Activated naive CD4-positive, alpha-beta T cell treated with anti-CD3 and anti-CD28 coated beads, Interleukin-2, amount 10 ng/mL, durations not matched to agents 7 days and 5 days (primary cell): ENCODE measurements at places on chromosomes 12 and 14.
A peak's percentile ranks its signal among the peaks of the same experiment; 100 is the strongest.

DNA sequence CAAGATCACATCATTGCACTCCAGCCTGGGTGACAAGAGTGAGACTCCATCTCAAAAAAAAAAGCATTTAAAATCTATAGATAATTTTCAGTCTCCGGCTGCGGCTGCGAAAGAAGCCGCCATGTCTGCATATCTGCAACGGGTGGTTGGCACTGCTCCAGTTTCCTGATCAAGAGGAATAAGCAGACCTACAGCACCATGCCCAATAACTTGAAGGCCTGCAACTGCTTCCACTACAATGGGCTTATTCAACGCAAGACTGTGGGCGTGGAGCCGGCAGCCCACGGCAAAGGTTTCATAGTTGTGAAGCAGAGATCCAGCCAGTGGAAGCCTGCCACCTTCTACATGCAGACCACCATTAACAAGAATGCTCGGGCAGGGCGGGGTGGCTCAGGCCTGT lies 30.6 kb upstream of the EID3 start:
- peaks cover 5% of the 10 kb centered on the region for H3K27me3 ChIP-seq
- H3K4me3 ChIP-seq = no peak overlapping the region
- H3K27ac ChIP-seq = no peak overlapping the region

- no peak overlapping the region for H3K4me3 ChIP-seq
- DNase-seq = no peak
- H3K27me3 ChIP-seq = no peaks in the 10 kb centered on the region
- H3K36me3 ChIP-seq = peaks cover 4% of the 10 kb centered on the region
- no peak overlapping the region for H3K27ac ChIP-seq
- peaks cover 43% of the 10 kb centered on the region for H3K4me1 ChIP-seq
These were observed 47.7 kb downstream of the NOPCHAP1 start for GRCh38 chr12:105033851-105034250.

DNA sequence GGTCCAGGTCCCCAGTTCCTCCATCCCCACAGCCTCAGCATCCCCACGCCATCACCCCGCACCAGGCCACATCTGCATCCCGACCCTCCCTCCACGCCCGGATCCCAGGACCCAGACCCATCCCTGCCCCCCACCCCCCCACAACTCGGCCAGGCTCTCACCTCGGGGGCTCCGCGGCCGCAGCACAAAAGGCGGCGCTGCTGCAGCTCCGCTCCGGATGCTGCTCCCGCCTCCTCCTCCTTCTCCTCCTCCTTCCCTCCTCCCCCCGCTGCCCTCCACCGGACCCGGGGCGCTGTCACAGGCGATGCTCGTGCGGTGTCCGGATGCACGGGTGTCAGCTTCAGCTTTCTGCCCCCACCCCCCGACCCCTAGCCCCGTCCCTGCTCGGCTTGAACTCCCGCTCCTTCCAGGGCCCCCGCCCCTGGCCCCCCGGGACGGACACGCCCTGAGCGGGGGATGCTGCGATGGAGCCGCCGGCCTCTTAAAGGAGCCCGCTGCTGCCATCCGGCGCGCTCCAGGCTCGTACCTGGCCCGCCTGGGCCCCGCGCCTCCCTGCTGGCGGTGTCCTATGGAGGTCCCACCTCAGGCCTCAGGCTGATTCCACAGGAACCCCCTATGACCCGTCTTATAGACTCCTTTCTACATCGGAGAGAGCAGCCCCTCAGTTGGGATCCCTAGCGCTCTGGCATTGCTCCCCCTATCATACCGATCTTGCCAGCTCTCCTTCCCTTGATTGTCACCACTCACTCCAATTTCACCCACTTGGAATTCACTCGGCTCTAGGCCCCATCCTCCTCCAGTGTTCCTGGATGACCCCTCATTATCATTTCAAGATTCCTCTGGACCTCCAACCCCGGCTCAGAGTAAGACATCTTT lies at the start of gene MAP3K12:
TSS of gene MAP3K12 (minus strand) at position 193 of the 876 bp plus-strand sequence. CDS start 12,067 bp downstream, outside the sequence.
- H3K27me3 ChIP-seq = no peaks in the 10 kb centered on the region
- peaks cover 6% of the 10 kb centered on the region for H3K36me3 ChIP-seq
- H3K4me1 ChIP-seq = peaks cover 53% of the 10 kb centered on the region

- DNase-seq = peak; percentile 85
- no peaks in the 10 kb centered on the region for H3K27me3 ChIP-seq
- peak overlapping the region; percentile 64 for H3K4me3 ChIP-seq
- H3K36me3 ChIP-seq = no peaks in the 10 kb centered on the region
- peak overlapping the region; percentile 94 for H3K27ac ChIP-seq
These were observed 17.7 kb upstream of the CD27 start for GRCh38 chr12:6426882-6427671.

DNA sequence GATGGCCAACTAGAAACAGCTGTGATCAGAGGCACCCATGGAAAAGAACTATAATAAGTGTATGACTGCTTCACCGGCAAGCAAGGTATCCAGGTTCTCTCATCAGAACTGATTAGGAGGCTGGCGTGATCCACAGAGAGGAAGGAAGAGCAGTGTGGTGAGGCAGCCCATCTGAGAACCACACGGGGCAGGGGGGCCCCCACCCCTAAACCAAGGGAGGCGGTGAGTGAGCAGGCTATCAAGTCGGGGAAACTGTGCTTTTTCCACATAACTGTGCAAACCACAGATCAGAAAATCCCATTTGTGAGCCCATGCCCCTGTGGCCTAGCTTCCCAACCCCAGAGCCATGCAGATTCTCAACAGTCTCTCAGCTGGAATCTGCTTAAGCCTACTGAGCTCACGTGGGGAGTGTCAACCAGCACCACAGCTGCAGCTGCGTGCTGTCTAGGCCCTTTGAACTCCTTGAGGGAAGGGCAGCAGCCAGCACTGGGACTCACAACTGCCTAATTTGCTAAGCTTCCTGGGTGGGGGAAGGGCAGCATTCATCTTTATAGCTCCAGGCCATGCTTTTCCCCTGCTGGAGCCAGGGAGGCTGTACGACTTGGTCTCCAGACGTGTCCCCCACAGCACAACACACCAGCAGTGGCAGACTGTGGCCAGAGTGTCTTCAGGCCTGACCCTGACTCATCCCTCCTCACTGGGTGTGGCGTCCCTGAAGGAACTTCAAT lies 444.4 kb upstream of the ATP2B1 start:
- H3K27me3 ChIP-seq = no peaks in the 10 kb centered on the region
- no peak overlapping the region for H3K27ac ChIP-seq
- H3K4me3 ChIP-seq = no peak overlapping the region
- no peaks in the 10 kb centered on the region for H3K4me1 ChIP-seq

DNA sequence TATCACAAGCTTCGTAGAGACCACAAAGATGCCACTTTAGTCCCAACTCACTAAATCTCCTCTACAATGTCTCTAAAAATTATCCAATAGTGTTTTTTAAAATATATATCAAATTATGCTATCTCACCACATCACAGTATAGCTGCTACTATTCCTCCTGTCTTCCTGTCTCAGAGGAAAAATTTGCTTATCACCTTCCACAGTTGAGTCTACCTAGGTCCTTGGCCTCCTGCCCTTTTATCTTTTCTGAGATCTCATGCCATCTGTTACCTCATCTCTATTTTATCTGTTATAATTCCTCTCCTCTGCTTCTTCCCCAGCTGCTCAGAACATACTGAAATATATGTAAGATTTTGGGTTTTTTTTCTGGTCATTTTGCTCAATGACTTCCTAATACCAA lies 568.2 kb downstream of the DIO2 start:
- H3K36me3 ChIP-seq = no peaks in the 10 kb centered on the region
- no peaks in the 10 kb centered on the region for H3K4me1 ChIP-seq
- DNase-seq = no peak
- no peaks in the 10 kb centered on the region for H3K27me3 ChIP-seq

- H3K27ac ChIP-seq = no peak overlapping the region
- DNase-seq = no peak
These were observed 48.1 kb upstream of the TMED10 start for GRCh38 chr14:75224561-75224960.

DNA sequence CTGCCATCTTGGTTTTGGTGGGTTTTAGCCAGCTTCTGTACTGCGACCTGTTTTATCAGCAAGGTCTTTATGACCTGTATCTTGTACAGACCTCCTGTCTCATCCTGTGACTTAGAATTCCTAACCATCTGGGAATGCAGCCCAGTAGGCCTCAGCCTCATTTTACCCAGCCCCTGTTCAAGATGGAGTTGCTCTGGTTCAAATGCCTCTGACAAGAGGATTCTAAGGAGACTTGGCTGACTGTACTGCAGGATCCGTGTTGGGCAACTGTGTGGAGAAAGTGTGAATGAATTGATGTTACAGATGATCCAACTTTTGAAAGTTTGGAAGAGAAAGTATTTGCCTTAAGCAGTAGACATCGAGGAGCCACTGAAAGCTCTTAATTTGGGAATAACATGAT lies 91.0 kb downstream of the TTLL5 start:
- no peak overlapping the region for H3K27ac ChIP-seq
- no peak for DNase-seq
- peaks cover 26% of the 10 kb centered on the region for H3K36me3 ChIP-seq
- H3K4me1 ChIP-seq = no peaks in the 10 kb centered on the region

DNA sequence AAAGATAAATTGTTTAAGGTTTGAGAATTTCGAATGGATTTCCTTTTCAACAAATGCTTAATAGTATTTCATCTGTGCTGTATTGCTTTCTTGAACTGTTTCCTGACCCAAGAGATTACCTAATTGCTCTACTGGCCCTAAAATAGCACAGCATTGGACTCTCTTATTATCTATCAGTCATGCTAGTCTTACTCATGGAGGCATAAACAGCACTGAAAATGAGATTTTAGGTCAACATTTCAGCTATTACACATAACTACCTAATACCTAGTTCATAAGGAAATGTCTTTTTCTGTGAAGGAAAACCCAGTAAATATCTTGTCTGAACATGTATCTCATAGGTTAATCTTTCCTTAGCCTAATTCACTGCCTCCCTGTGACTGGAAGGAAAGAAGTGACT lies 4.3 kb upstream of the ABCD2 start:
- peaks cover 67% of the 10 kb centered on the region for H3K4me1 ChIP-seq
- no peak overlapping the region for H3K27ac ChIP-seq
- H3K4me3 ChIP-seq = no peak overlapping the region
- no peaks in the 10 kb centered on the region for H3K27me3 ChIP-seq
- peaks cover 16% of the 10 kb centered on the region for H3K36me3 ChIP-seq
- no peak for DNase-seq

- H3K27me3 ChIP-seq = no peaks in the 10 kb centered on the region
- H3K4me3 ChIP-seq = no peak overlapping the region
- H3K36me3 ChIP-seq = no peaks in the 10 kb centered on the region
- H3K27ac ChIP-seq = no peak overlapping the region
- H3K4me1 ChIP-seq = no peaks in the 10 kb centered on the region
These were observed 24.1 kb upstream of the CNTN1 start for GRCh38 chr12:40668099-40668529.

DNA sequence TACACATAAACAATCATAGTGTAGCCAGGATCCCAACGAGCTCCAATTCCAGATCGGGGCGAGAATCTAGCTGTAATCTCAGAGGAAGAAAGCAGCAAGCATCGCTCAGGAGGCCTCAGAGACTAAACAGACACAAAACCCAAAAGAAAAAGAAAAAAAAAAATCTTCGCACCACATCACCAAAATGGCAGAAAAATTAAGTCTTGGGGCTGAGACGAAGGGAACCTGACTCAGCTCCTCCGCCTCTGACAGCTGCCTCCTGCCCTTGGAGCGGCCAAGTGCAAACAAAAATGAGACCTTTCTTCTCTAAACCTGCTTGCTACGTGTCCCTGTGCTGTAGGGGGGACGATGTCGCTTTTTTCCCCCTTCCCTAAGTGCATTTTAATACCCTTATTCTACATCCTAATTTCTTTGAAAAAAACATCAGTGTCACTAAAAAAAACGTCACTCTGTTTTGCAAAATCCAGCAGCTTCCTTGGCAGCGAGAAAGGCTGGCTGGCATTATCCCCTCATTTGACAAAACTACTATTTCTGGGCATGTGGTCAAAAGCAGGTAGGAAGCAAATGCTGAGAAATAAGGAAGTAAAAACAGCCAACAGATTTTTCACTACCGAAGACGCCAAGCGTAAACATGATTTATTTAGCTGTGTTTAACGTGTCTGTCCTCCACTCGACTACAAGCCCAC lies 30.5 kb downstream of the BCL11B start:
- peaks cover 75% of the 10 kb centered on the region for H3K36me3 ChIP-seq
- peaks cover 88% of the 10 kb centered on the region for H3K4me1 ChIP-seq
- peak; percentile 61 for DNase-seq
- peak overlapping the region; percentile 81 for H3K4me3 ChIP-seq
- peak overlapping the region; percentile 97 for H3K27ac ChIP-seq
